Effector memory CD4-positive, alpha-beta T cell (primary cell): ENCODE measurements at places on chromosomes 13 and 19.

GRCh38 chr19:5330307-5330720, 10.3 kb downstream of the PTPRS start:
- no peaks in the 10 kb centered on the region for H3K4me1 ChIP-seq
- no peak overlapping the region for H3K27ac ChIP-seq
- H3K36me3 ChIP-seq: no peaks in the 10 kb centered on the region
- no peak for DNase-seq

DNA sequence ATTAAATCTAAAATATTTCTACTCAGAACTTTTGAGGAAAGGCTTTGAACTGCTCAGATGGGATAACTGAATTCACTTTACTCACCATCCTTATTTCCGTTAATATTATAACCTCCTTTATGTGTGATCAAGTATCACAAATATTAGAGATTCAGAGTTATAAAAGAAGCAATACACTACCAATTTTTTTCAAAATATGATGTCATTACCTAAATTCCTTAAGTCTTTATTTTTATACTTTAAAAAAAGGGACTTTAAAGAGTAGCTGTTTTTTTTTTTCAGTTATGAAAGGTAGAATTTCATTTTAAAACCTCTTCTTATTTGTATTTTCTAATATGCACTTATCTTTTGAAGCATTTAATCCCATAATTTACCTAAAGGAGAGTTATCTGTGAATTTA, 239.5 kb downstream of the DIAPH3 start:
- no peaks in the 10 kb centered on the region for H3K36me3 ChIP-seq
- H3K4me3 ChIP-seq: no peak overlapping the region
- H3K27ac ChIP-seq: no peak overlapping the region
- H3K27me3 ChIP-seq: no peaks in the 10 kb centered on the region

DNA sequence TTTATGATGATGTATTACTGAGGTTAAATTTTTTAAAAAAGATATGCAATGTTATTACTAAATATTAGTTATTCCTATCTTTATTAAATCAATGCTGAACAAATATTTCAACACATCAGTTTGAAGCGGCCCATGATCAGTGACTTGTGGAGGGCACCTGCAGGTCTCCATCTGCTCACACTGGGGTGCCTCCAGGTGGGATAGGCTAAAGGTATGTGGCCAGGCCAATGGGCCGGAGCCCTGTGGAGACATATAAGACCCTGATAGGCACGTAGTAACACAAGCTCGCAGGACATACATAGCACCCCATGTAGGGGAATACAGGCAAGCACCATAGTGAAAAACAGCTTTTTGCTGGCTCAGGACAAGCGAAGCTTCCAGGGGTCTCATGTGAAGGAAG, 469.8 kb downstream of the ZNF536 start:
- H3K4me1 ChIP-seq: no peaks in the 10 kb centered on the region
- H3K4me3 ChIP-seq: no peak overlapping the region
- no peak for DNase-seq
- H3K27ac ChIP-seq: no peak overlapping the region
- H3K27me3 ChIP-seq: no peaks in the 10 kb centered on the region

DNA sequence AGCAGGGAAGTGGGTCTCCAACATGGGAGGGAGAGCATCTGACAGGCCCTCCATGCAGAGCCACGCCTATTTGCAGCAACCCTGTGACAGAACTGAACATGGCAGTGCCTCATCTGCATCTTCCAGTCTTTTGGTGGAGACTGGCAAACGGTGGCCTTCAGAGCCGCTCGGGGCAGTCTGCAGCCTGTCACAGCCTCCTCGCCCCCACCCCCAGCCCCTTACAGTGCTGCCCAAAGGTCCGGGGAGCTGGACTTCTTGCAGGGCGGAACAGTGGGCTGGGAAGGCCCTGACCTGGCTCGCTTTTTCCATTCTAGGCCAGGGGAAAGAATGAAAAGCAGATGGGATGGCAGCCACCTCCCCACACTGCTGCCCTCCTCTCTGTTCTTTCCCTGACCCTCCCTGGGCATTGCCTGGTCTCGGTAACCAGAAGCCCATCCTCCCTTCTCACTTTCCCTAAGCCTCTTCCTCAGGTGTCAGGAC, 2.7 kb downstream of the CALM3 start:
- peak overlapping the region; percentile 96 for H3K4me3 ChIP-seq
- DNase-seq: no peak
- H3K4me1 ChIP-seq: peaks cover 23% of the 10 kb centered on the region

DNA sequence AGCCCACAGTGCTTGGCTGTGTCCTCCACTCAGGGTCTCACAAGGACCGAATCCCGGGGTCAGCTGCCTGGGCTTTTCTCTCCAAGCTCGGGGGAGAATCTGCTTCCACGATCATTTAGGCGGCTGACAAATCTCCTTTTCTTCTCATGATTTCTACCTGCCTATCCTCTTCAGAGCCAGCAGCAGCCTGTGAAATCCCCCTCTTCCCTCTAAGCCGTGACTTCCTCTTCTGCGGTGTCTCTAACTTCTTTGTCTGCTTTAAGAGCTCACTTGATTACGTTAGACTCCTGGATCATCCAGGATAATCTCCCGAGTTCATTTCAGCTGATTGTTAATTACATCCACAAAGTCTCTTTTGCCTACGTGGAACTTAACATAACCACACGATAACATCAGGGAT, 22.5 kb upstream of the ZNF845 start:
- H3K36me3 ChIP-seq: no peaks in the 10 kb centered on the region
- H3K4me3 ChIP-seq: no peak overlapping the region
- H3K4me1 ChIP-seq: no peaks in the 10 kb centered on the region
- no peaks in the 10 kb centered on the region for H3K27me3 ChIP-seq
- no peak overlapping the region for H3K27ac ChIP-seq

GRCh38 chr19:14102102-14102696, 11.6 kb upstream of the SAMD1 start:
- H3K36me3 ChIP-seq: peaks cover 38% of the 10 kb centered on the region
- DNase-seq: no peak
- no peak overlapping the region for H3K4me3 ChIP-seq
- no peaks in the 10 kb centered on the region for H3K27me3 ChIP-seq
- no peak overlapping the region for H3K27ac ChIP-seq

GRCh38 chr13:107883561-107884175, 331.7 kb downstream of the LIG4 start:
- no peaks in the 10 kb centered on the region for H3K27me3 ChIP-seq
- no peak for DNase-seq
- H3K4me1 ChIP-seq: no peaks in the 10 kb centered on the region
- H3K27ac ChIP-seq: no peak overlapping the region
- no peaks in the 10 kb centered on the region for H3K36me3 ChIP-seq

DNA sequence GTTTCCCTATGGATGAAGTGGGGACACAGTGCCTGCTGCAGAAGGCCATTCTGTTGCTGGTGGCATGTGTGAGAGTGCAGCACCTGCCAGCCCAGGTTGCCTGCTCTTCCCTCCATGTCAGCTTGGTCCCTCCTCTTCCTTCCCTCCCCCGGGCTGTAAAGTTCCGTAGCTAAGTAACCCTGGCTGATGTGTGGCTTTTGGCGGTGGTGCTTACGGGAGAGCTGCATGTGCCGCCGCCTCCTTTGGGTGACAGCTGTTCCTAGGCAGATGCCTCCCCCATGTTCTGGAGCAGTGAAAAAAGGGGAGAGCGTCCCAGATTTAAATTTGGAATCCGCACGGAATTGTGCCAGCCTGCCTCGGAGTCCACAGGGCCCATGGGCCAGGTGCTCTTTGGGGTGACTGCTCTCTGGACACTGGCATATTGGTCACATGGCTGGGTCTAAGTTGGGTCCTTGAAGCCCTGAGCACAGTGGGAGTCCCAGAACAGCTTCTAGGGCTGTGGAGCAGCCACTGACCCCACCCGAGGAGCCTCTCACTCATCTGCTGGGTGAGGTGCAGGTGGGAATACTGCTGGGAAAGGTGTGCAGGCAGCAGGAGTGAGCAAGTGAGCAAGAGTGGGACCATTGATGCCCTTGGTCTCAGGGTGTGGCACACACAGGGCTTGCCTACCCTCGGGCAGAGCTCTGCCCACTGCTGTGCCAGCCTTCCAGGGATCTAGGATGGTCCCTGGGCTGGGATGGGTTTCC, 33.1 kb upstream of the ZNF536 start:
- H3K27ac ChIP-seq: no peak overlapping the region
- no peaks in the 10 kb centered on the region for H3K27me3 ChIP-seq
- no peak for DNase-seq
- H3K4me1 ChIP-seq: no peaks in the 10 kb centered on the region

DNA sequence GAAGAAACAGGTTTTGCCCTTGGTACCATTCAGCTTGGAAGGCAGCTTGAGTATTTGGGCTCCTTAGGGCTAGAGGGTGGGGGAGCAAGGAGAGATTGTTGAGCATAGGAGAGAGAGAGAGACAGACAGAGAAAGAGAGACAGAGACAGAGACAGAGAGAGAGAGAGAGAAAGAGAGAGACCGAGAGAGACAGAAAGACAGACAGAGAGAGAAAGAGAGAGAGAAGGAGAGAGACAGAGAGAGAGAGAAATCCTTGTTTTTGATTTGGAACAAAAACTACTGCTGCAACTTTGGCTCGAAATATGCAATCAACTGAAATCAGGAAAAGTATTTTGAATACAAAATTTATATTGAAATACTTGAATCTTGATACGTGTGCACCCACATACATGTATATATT, 85.8 kb upstream of the ZNF536 start:
- H3K4me1 ChIP-seq: no peaks in the 10 kb centered on the region
- DNase-seq: no peak
- H3K27ac ChIP-seq: no peak overlapping the region
- no peak overlapping the region for H3K4me3 ChIP-seq
- no peaks in the 10 kb centered on the region for H3K27me3 ChIP-seq

- no peak overlapping the region for H3K4me3 ChIP-seq
- H3K27me3 ChIP-seq: no peaks in the 10 kb centered on the region
- no peaks in the 10 kb centered on the region for H3K4me1 ChIP-seq
- H3K27ac ChIP-seq: no peak overlapping the region
These were observed 12.6 kb upstream of the ZNF414 start for GRCh38 chr19:8526345-8527091.

- H3K27me3 ChIP-seq: no peaks in the 10 kb centered on the region
- no peak for DNase-seq
- no peak overlapping the region for H3K27ac ChIP-seq
- H3K36me3 ChIP-seq: peaks cover 74% of the 10 kb centered on the region
These were observed 14.1 kb upstream of the PRKD2 start for GRCh38 chr19:46731007-46731501.

- no peak overlapping the region for H3K4me3 ChIP-seq
- H3K4me1 ChIP-seq: no peaks in the 10 kb centered on the region
- no peak for DNase-seq
- no peaks in the 10 kb centered on the region for H3K27me3 ChIP-seq
- no peaks in the 10 kb centered on the region for H3K36me3 ChIP-seq
- no peak overlapping the region for H3K27ac ChIP-seq
These were observed 234.0 kb upstream of the PCDH9 start for GRCh38 chr13:67464154-67464553.

GRCh38 chr13:35473802-35474201, 2.7 kb downstream of the MAB21L1 start:
- H3K4me3 ChIP-seq: no peak overlapping the region
- H3K4me1 ChIP-seq: no peaks in the 10 kb centered on the region
- DNase-seq: no peak
- peaks cover 35% of the 10 kb centered on the region for H3K27me3 ChIP-seq

GRCh38 chr13:23183292-23183691, 2.5 kb downstream of the SGCG start:
- no peaks in the 10 kb centered on the region for H3K27me3 ChIP-seq
- no peak overlapping the region for H3K4me3 ChIP-seq
- no peak overlapping the region for H3K27ac ChIP-seq
- H3K4me1 ChIP-seq: no peaks in the 10 kb centered on the region
- no peaks in the 10 kb centered on the region for H3K36me3 ChIP-seq

GRCh38 chr19:1472231-1473084, 6.6 kb downstream of the C19orf25 start:
- H3K4me3 ChIP-seq: no peak overlapping the region
- peaks cover 5% of the 10 kb centered on the region for H3K36me3 ChIP-seq
- peaks cover 41% of the 10 kb centered on the region for H3K4me1 ChIP-seq
- no peak overlapping the region for H3K27ac ChIP-seq
- no peak for DNase-seq
- H3K27me3 ChIP-seq: peaks cover 12% of the 10 kb centered on the region

DNA sequence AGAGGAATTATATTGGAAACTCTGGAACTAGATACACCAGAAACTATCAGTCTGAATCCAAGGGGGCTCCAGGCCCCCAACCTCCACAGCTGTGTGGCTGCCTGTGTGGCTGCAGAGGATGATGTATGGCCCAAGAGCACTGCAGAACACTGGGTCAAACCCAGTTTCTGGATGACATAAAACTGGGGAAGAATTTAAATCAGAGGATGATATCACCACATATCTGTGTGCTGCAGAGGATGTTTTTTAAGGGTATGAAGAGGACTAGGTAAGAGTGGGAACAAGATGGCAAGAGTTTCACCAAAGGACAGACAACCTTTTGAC, 226.4 kb downstream of the SUCLA2 start:
- H3K4me3 ChIP-seq: no peak overlapping the region
- H3K27ac ChIP-seq: no peak overlapping the region
- H3K4me1 ChIP-seq: no peaks in the 10 kb centered on the region
- no peak for DNase-seq
- H3K27me3 ChIP-seq: peaks cover 3% of the 10 kb centered on the region
- H3K36me3 ChIP-seq: no peaks in the 10 kb centered on the region

DNA sequence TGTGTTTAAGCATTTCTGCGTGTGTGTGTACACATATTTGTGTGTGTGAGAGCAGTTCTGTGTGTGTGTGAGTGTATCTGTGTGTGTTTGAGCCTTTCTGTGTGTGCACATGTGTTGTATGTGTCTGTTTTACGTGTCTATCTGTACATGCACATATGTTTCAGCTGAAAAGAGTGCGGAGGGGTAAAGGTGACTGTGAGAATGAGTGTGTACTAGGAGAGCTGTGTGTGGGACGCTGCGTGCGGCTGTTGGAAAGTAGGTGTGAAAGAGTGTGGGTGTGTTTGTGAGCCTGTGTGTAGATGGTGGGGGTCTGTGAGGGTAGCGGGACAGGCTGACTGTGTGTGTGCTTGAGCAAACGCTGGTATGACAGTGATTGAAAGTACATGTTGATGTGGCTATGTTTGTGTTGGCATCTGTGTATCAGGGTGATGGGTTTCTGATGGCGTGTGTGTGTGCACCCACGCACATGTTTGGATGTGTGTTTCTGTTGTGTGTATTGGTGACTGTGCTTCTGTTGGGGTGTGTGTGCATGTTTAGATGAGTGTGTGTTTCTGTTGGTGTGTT, 7.5 kb upstream of the TPM4 start:
- H3K27me3 ChIP-seq: no peaks in the 10 kb centered on the region
- H3K4me1 ChIP-seq: peaks cover 31% of the 10 kb centered on the region
- no peak for DNase-seq
- no peaks in the 10 kb centered on the region for H3K36me3 ChIP-seq
- H3K4me3 ChIP-seq: no peak overlapping the region
